ENCODE measurements at places on chromosomes 2 and 18.

DNA sequence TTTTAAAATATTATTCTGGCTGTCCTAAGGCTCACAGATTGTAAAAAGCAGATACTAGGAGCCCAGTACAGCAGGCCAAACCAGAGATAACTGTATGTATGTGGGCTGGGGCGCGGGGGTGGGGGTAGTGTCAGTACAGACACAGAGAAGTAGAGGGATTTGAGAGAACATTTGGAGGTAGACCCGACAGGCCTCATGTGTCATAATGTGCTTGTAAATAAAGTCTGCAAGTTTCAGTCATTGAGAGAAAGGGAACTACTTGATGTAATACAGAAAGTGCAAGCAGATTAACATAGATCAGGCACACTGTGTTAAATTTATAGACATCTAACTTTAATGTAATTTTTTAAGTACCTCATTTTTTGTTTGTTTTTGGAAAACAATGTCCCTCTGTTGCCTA is 7.4 kb upstream of the POLI start:
- no peak for DNase-seq

DNA sequence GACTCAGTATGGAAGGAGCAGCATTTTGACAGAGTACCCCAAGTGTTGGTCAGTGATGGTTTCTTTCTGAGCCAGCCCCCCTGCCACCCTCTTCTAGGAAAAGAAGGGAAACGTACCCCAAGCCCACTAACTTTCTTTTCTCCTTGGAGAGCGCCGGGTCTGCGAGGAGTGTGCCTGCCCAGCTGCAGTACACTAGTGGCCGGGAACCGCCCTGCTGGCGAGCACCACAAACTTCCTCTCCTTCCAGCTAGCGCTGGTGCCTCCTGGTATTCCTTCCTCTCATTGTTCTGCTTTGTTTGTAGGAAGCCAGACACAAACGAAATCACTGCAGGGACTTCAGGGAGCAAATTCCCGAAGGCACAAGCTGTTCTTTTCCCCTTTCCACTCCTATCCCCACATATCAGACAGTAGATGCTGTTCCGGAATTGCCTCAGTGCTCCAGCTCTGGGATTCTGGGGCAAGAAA is 1.8 kb downstream of the CCDC85A start:
- DNase-seq, result no peak

GRCh38 chr18:31791817-31792579 is 31.3 kb upstream of the SLC25A52 start:
- no peak for DNase-seq

- no peak for DNase-seq
These were observed 129.7 kb upstream of the OSR1 start for GRCh38 chr2:19488009-19488691.

- peak; percentile 45 for DNase-seq
These were observed 32.4 kb downstream of the HS1BP3 start for GRCh38 chr2:20618468-20618885.

DNA sequence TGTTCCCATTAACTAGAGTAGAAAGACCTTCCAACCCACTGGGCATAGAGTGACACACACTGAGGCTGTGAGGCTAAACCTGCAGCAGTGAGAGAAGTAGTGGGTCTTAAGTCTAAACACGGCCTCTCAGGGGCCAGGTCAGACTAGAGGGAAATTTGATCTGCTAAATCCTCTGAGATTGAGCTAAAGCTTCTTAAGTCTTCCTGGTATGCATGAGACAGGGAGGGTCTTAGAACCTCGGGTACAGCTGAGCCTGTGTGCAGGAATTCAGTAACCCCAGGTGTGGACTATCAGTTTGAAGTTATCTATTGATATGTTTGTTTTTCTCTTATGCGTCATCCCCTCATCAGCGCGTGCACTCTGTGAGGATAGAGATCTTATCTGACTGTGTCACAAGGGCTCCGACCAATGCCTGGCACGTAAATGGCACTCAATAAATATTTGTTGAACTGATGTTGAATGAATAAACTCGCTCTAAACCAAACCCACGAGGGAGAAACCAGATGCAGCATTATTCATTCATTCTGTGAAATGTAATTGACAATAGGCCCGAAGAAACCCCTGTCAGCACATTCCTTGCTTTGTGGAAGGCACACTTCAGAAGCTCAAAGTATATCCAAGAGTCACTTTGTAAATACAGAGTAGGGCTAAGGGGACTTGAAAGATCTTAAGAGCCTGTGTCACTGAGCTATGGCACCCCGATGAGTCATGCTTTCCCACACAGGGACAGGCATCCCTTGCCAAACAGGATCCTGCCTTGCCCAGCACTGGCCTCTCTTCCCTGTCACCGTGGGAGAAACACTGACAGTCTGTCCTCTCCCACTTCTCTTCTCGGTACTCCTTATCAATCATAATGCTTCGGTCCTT is 21.7 kb upstream of the RAB10 start:
- peak; percentile 69 for DNase-seq

DNA sequence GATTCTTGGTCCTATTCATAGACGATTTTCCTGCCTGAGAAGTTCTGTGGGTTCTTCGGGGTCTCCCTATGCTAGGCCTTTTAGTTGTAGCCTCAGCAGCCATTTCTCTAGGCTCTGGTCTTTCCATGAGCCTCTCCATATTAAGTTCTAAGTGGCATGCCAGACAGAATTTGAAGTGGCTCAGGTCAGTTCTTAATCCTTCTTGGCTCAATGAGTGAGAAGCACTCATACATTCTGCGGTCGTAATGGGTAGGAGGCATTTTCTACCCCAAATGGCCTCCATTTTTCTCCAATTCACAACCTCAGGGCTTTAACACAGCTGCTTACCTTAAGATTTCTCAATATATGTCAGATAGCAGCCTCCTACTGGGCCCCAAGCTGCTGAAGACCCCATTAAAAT is 405.3 kb upstream of the GALNT5 start:
- no peak for DNase-seq

DNA sequence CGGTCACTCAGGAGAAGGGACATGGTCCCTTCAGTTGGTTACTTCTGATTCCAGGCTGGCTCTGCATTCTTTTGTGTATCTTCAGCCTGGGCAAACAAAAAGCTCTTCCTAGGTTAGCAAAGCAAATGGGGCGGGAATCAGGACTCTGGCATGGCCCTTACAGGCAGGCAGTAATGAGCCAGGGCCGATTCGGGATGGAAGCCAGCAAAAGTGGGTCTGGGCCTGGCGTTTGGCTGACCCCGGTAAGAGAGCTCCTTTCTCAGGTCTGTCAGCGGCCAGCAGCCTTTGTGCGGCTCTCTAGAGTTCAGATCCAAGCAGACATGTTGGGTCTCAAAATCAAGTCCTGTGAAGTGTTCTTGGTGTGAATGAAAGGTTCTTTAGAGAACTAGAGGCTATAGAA is 81.5 kb upstream of the EML6 start:
- no peak for DNase-seq

- no peak for DNase-seq
These were observed 190.8 kb downstream of the SEPTIN10 start for GRCh38 chr2:109422758-109423500.

- no peak for DNase-seq
These were observed 1313.0 kb upstream of the FAM98A start for GRCh38 chr2:34912084-34912483.

DNA sequence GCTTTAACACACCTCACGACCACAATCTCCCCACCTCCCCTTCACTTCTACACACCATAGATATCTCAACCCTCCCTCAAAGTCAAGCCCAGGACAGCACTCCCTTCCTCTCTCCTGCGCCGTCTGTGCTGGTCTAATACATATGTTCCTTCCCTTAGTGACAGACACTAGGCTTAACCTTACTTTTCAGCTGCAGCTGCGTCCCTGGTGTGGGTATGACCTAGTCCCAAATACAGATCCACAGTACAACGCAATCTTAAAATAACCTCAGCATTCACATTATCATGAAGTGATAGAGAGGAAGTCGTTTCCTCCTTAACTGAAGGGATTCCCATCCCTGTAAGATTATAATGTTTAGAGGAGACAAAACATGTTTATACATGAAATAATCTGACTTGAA is 192.7 kb upstream of the TANK start:
- DNase-seq, result no peak

DNA sequence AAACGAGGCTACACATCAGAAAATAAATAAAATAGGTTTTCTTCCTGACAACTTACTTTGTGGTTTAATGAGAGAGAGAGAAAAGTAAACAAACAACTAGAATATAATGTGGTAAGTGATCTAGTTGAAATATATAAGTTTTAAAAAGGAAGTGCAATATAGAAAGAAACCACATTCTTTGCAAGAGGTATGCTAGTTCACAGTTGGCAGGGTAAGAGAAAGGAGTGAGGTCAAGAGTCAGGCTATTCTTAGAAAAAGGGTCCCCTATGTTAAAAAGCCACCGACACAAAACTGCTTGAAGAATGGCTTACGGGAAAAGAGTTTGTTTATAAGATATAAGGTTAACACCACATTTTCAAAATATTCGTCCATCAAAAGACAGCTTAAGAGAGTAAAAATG is 462.1 kb downstream of the ERBB4 start:
- no peak for DNase-seq

GRCh38 chr2:169185711-169186110 is 116.3 kb downstream of the DHRS9 start:
- no peak for DNase-seq

GRCh38 chr2:8502316-8502715 is 179.5 kb upstream of the ID2 start:
- DNase-seq, result no peak

DNA sequence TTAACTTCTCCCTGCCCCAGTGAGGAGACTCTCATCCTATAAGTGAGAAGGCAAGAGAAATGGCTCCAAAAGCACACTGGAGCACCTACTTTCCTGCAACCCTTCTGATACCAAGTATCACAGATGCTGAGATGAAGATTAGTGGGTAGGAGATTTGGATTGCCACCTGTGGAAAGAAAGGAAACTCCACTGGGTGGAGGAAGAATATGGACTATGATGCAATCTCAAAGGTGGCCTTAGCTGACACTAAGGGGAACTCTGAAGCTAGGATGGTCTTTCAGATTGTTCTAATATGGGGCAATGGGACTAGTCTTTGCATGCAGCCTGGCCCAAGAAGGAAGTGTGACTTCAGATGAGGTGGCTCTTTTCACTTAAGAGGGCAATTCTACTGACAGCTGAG is 21.6 kb downstream of the PRKRA start:
- DNase-seq, result no peak

- no peak for DNase-seq
These were observed 83.9 kb downstream of the AAK1 start for GRCh38 chr2:69559442-69560146.

GRCh38 chr2:106547164-106547903 is 60.2 kb downstream of the CD8B2 start:
- DNase-seq, result no peak

GRCh38 chr2:224104668-224105386 is 65.7 kb upstream of the SERPINE2 start:
- no peak for DNase-seq

- no peak for DNase-seq
These were observed at the start of gene STPG4 for GRCh38 chr2:47155091-47155876. Gene STPG4, minus strand, starts transcription at chr2:47155308. Its CDS starts 57 bp downstream, at chr2:47155251.

- no peak for DNase-seq
These were observed 42.7 kb upstream of the REG3G start for GRCh38 chr2:78982638-78983330.

GRCh38 chr2:172081221-172082022 is 3.9 kb upstream of the DLX1 start:
- no peak for DNase-seq

DNA sequence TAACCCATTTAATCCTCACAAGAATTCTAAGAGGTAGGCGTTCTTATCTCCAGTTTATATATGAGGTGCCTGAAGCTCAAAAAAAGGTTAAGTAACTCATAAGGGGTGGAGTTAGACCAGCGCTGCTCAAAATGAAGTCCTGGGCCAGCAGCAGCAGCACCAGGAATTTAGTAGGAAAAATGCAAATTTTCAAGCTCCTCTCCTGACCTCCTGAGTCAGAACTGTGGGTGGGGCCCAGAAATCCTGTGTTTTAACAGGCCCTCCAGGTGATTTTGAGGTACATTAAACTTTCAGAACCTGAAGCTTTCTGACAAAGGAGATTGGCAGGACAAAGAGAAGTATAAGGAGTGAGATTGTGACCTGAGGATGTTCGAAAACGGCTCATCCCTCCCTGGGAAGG is 66.0 kb upstream of the CCDC85A start:
- no peak for DNase-seq

- no peak for DNase-seq
These were observed 505.0 kb downstream of the DCC start for GRCh38 chr18:52845036-52845435.

GRCh38 chr2:27667446-27667845 is 3.8 kb downstream of the SLC4A1AP start:
- no peak for DNase-seq

DNA sequence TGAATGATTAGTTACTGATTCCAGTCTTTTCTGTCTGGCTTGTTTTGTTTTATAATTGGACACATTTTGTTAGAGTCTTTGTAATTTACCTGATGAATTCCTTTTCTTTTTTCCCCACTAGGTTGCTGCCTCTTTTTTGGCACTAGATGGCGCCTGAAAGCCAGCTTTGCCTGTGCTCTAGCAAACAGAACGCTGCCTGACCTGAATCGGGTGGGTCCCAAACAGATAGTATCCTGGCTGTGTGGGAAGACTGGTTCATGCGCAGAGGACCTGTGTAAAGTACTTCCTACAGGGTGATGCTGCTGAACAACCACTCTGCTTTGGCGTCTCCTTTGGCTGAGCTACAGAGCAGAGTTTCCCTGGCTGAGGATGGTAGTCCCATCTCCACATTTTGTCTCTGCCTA is 288.2 kb downstream of the IKZF2 start:
- DNase-seq, result no peak

- DNase-seq, result no peak
These were observed 599.2 kb downstream of the NR4A2 start for GRCh38 chr2:155733091-155733853.

GRCh38 chr2:88845772-88846661 is 154.5 kb downstream of the RPIA start:
- DNase-seq, result no peak

DNA sequence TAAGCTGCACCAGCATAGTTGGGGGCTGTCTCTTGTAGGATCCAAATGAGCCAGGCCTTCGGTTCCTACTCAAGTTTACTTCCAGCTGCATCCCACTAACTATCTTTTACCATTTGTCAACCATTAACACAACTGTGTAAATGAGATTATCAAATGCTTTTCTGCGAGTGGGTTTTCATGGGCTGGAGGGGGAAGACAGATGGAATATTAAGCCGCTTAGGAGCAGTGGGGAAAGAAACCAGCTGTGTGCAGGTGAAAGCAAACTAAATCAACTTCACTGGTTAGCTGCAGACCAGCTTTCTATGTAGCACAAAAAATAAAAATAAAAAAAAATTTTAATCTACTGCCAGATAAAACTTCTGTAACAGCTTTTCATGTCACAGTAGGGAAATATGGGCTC is 307.3 kb upstream of the FBXO11 start:
- DNase-seq, result no peak
